ENCODE measurements at places on chromosomes 11 and 22.
A peak's percentile ranks its signal among the peaks of the same experiment; 100 is the strongest.

DNA sequence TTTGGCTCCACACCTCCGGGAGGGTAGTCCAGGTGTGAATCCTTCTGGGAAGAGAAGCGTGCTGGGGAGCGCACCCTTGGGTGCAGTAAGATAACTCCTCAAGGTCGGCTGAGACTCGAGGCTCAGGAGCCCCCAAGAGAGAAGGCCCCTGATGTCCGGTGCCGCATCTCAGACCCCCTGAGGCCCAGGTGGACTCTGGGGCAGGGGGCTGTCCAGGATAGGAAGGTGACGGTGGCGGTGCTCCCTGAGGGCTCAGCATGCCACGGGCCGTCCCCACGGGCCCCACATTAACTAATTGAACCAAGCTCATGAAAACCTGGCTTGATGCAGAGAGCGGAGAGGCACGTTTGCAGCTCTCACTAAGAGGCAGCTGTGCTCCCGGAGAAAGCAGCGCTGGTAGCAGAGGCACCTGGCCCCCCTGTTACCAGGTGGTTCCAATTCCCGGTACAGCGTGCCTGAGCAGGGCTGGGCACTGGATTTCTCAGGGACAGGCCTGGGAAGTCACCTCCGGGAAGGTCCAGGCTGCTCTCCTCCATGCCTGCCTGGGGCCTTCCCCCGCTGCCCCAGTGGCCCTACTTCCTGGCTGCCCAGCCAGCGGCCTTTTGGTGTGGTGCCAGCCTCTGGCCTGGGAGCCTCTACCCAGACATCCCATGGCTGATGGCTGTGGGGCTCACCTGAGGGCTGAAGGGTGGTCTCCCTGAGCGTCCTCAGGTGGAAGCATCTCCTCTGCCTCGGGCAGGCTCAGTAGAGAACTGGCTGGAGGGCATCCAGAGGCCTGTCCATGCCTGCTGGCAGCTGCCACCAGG is 1.1 kb downstream of the KCNQ1 start:
- DNase-seq, result no peak

GRCh38 chr11:44775366-44775984 is 48.7 kb downstream of the TSPAN18 start:
- DNase-seq, result peak; percentile 33

- no peak for DNase-seq
Observed at GRCh38 chr11:109374032-109374431, 48.0 kb upstream of the C11orf87 start.

DNA sequence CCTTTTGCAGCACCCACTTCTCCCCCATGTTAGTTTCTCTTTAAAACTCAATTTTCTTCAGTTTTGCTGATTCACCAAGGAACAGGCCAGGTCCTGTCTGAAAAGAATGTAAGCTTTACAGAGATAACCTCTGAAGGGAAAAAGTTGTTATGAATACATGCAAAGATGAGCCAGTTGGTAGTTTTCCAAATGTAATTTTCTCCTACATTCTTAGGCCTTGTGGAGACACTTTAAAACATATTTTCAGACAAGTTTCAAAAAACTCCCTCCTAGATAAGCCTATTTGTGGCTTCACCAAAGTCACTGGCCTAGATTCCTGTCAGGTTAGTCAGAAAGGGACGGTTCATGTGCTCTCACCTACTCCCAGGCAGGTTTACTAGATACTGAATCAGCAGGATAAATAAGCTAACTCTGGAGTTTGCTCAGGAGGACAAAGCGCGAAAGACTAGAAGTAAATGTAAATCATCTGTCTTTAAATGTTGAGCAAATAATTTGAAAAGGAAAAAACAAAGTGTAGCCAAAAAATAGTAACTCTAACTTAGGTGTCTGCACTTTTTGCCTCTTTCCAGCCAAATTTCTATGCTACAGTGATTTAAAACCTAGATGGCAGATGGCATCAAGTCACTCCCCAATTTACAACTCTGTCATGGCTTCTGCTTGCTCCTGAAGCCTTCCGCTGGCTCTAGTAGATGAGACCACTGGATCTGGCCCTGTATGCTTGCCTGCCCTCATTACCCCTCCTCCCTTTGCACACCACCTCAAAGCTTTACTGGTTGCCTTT is 4.9 kb upstream of the ATP6V1E1 start:
- no peak for DNase-seq

- no peak for DNase-seq
Observed at GRCh38 chr11:10441652-10442503, 13.2 kb upstream of the AMPD3 start.

GRCh38 chr11:9203691-9204311 is 61.3 kb downstream of the DENND5A start:
- no peak for DNase-seq

DNA sequence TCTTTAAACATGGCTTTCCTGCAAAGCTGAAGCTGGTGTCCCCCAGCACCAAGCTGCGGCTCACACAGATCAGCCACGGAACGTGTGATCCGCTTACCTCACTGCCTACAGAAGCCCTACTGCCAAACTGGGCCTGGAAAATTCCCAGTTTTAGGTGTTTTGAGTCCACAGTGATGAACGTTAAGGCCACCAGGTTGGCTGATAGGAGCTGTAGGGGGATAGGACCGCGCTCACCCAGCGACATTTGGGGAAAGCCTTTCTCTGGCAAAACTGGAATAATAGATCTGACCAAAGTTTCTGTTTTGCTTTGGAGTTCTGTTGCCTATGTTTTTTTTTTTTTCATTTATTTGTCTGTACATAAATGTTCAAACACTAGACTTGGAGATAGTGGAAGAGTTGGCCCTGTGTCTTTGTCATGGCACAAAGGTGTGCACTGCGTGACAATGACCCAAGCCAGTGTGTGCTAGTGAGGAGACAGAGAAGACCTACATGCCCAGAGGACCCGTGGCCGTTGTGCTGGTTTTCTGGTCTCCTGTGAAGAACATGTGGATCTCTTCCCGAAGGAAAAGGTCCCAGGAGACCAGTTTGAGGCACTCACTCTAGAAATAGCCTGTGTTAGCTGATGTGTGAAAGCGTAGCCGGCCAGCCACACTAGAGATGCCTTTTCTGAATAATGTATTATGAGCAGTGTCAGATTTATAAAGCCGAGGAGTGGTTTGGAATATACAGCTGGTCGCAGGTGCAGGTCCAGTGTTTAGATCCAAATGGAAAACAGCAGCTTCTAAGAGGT is 15.0 kb downstream of the ASPHD2 start:
- no peak for DNase-seq

DNA sequence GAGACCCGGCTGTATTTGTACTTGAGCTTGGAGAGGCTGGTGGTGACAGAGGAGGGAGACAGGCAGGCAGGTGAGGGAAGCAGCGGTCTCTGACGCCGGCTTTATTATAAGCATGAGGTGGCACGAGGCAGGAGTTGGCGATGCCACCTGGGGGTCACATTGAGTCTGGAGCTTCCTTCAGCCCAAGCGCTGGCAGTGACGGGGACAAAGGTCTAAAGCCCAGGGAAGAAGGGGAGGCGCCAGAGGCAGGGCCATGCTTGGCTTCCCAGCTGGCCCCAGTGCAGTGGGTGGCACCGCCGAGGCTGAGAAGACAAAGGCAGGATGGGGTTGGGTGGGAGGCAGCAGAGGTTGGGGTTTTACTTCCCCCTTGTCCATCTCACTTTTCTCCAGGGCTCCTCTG is 4.5 kb downstream of the FXYD2 start:
- no peak for DNase-seq

- DNase-seq, result no peak
Observed at GRCh38 chr11:112751772-112752171, 209.4 kb upstream of the NCAM1 start.

GRCh38 chr11:1943576-1943975 is 3.6 kb upstream of the MRPL23 start:
- no peak for DNase-seq

GRCh38 chr11:132455044-132455443 is 1077.3 kb downstream of the OPCML start:
- DNase-seq, result no peak

GRCh38 chr11:60528934-60529333 is 13.7 kb downstream of the MS4A13 start:
- no peak for DNase-seq

DNA sequence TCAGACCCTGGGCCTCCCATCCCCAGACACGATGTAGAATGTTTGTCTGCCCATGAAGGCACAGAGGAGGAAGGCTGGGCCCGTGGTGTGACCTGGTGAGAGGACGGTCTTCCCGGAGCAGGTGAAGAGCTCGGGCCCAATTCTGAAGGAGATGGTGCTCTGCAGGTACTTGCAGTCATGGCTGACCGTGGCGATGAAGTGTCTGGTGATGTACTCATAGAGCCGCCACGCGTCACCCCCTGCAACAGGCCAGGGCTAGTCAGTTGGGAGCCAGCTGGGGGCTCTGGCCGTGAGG is 10.0 kb upstream of the PPM1F start:
- DNase-seq, result no peak

- no peak for DNase-seq
Observed at GRCh38 chr22:46965555-46966494, 203.4 kb downstream of the TBC1D22A start.

- DNase-seq, result no peak
Observed at GRCh38 chr11:112628676-112629075, 332.5 kb upstream of the NCAM1 start.

GRCh38 chr22:41539146-41540005 is 4.9 kb downstream of the POLR3H start:
- DNase-seq, result no peak

DNA sequence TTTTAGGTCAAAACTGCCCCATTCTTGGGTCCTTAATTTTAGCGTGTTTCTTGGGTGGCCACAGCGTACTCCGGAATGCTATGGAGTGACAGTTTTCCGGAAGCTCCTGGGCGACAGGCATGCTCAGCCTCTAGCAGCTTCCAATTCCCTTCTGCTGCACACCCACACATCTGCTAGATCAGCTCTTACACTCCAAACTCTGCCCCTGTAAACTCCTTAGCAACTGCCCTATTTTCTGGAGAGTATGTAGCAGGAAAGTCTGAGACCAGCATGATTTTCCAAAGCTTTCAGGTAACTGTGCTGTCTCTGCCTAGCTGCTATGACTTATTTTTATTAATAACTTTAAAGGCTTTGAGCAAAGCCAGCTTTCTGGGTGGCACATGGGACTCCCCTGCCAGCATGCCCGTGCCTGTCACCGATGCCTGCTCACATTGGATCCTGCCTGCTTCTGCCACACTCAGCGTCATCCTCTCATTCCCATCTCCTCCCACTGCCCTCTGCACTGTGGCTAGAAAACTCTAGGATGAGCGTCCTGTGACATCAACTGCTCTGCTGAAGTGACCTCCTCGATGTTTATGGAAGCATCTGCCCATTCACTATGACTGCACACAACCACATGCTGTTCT is 17.3 kb downstream of the TOLLIP start:
- no peak for DNase-seq

GRCh38 chr11:10858439-10859325 is 829 bp upstream of the ZBED5 start:
- no peak for DNase-seq

DNA sequence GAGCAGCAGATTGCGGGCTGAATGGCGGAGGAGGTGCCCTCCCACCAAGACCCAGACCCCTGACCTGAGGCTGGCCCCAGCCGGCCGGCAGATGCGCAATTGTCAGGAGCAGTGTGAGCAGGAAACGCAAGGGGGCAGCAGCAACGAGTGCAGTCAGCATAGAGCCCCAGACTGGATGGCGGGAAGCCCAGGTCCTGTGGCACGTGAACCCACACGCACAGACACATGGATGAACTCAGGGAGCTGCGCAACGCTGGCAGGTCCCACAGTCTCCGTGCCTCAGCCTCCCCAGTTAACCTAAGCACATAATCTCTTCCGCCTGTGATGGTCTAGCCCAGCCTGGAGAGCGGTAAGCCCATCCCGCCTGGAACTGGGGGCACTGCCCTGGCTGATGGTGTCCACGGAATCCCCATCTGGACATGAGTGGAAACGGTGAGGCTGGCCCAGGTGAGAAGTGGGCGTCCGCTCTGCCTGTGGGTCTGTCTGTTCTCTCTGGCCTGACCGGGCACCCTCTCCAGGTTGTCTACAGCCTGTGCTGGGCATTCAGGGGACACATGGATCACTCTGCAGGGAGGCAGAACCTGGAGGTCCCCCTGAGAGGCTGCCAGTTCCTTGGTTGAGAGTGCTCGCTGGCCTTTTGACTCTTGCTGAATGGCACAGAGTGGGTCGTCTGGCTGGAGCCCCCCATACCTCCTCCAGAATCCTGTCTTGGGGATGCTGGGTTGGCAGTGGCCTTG is 626 bp upstream of the TBX10 start:
- no peak for DNase-seq

GRCh38 chr11:74299015-74299414 is 12.4 kb downstream of the P4HA3 start:
- no peak for DNase-seq

GRCh38 chr11:16763746-16764145 is 25.3 kb downstream of the C11orf58 start:
- no peak for DNase-seq

GRCh38 chr11:28504555-28505110 is 396.4 kb downstream of the METTL15 start:
- DNase-seq, result no peak

GRCh38 chr11:111461460-111462235 is 50.5 kb downstream of the BTG4 start:
- no peak for DNase-seq

DNA sequence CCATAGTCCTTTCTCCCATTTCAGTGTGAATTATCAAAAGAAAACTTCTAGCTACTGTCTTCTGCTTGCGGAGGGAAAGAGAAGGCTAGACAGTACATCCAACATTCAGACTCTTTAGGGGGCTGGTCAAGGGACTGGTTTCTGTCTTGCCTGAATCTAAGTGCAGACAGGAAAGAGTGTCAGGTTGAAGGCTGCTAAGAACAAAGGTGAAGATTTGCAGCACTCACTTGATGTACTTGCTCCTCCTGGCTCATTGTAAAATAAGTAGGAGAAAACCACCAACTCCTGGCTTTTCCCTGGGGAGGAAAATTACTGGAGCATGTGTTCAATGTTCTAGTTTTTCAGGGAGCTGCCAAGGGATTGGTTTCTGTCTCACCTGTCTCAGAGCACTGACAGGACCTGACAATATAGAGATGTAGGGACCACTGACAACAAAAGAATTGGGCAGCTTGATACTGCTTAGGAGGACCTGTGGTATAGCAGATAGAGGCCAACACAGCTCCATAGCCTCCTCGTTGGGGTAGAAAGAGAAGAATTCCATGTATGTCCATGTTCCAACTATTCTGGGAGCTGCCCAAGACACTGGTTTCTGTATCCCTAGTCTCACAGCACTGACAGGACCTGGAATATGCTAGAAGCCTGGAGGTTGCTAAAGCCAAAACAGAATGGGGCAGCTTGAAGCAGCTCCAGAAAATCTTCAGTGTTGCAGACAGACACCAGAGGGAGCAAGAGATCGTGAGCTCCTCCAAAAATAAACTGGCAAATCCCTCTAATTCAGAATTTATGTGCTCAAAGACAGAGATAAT is 39.7 kb upstream of the MMP12 start:
- DNase-seq, result no peak

GRCh38 chr11:95014184-95014821 is 10.8 kb upstream of the KDM4E start:
- no peak for DNase-seq

DNA sequence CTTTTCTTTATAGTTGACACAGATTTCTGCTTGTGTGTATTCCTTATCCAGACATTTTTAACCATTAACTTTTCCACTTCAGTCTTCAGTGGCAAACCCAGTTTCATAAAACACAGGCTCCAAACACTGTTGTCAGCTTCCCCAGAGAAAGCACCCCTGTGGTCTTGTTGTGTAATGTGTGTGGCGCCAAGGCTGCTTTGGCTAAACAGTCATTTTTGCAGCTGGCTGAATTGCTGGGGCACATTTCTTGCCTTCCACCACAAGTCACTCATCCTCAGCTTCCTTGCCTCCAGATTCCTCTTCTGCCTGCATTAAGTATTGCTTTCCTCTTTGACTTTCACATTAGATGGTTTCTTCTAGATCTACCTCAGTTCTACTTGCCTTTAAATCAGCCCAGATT is 40.5 kb downstream of the ARHGAP1 start:
- no peak for DNase-seq

Data from GM18507 (cell line).